ENCODE measurements at places on chromosomes 4 and X.
A peak's percentile ranks its signal among the peaks of the same experiment; 100 is the strongest.

DNA sequence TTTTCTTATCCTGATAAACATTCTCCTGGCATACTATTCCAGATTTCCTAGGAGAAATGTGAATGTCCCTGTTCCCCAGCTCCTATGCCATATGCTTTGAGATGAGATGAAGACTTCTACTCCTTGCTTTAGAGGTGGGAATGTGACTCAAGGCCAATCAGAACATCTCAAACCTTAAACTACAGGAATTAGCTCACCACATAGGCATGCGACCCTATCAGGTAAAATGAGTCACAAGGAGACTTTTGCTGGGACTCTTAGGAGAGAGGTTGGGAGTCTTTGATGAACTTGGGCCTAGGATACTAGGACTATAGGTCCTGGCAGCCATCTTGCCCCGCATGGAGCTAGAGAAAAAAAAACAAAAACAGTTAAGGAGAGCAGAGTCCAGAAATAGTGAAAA is 5.8 kb upstream of the USO1 start:
- DNase-seq = no peak

DNA sequence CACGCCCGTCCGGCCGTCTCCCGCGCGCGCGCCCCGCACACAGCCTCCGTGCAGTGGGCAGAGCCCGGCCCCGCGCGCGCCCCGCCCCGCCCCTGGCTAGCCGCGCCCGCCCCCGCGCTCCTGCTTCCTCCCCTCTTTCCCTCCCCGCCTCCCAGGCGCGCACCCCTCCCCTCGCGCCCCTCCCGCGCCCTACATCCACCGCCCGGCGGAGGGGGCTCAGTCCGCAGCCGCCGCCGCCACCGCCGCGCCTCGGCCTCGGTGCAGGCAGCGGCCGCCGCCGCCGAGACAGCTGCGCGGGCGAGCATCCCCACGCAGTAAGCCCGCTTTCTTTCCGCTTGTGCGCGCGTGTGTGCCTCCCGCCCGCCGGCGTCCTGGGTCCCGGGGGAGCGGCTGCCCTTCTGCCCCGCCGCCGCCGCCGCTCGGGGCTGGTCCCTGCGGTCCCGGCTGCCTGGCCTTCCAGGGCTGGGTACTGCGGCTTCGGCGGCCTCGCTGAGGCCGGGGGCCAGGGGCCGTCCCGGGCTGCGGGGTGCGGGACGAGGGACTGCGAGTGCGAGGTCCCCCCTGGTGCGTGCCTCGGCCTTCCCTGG is at the start of gene FHL1:
Gene FHL1 (plus strand): TSS at position 219 of the 587 bp plus-strand sequence.
- DNase-seq = no peak

- peak; percentile 42 for DNase-seq
These were observed 238.4 kb downstream of the SNCA start for GRCh38 chr4:89598602-89599001.

DNA sequence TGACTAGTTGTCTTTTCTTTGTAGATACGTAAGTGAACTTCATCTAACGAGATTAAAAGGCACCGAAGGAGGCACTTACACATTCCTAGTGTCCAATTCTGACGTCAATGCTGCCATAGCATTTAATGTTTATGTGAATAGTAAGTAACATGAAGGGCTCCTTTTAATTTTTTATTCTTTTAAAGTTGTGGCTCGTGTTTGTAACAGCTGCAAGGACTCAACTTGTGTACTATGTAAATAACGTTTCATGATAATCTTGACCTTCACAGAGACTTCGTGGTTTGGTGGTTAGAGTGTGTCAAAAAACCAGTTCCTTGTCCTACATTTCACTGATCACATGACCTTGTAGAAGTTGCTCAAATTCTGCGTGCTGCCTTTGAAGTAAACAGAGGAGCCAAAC is 51.6 kb downstream of the KIT start:
- no peak for DNase-seq

GRCh38 chr4:87807402-87807801 is 8.0 kb downstream of the IBSP start:
- DNase-seq = no peak

DNA sequence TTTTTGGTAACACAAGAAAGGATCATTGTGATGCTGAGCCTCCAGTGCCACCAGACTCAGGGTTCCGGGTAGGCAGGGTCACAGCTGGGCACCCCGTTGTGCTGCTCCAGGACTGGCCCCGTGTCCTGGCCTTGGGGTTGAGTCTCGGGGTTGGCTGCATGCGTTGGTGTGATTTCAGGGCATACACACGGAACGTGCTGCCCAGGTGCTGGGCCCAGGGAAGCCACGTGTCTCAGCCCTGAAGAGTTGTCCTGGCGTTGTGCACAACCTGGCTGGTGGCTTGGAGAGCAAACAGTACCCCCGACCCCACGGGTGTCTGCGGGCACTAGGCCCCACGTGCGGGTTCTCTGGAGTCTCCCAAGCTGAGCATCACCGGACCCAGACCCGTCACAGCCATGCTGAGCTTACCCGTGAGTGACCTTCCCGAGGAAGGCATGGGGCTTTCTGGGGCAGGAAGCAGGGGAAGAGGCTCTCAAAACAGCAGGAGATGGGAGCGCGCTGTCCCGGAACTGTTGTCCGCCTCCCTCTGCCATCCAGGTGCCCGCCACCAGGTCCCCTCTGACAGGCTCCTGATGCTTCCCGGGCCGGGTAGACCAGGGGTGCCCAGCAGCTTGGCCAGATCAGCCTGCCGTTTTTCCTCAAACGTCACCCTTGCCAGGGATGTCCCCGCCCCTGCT is 66.1 kb upstream of the ENPP6 start:
- DNase-seq = no peak

GRCh38 chr4:151248519-151248918 is 28.4 kb upstream of the PRSS48 start:
- DNase-seq = no peak

DNA sequence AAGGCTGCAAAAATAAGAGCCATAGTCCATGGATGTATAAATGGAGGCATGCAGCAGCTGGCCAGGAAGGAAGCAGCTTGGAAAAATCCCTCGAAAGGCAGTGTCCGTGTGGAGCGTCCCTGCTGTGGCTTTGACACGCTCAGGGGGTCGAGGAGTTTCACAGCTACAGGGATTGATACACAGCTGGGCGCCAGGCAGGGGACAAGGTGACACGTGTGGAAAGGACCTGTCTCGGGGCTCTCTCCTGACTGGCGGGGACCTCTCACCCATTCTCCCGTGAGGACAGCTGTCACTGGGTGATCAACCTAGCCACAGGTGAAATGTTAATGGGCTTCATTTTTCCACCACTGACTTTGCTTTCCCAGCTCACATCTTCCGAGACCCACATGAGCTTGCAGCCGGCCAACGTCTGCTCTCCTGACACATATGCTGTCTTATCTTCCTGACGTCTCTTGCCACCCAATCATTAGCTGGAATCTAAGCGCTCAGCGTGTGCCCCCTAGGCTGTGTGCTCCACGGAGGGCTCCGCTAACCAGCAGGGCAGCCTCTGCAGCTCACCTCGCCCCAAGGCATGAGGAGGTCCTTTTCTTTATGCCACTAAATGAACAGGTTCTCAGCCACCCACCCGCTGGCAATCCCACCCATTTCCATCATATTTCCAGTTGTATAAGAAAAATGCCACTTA is 89.4 kb upstream of the AFAP1 start:
- no peak for DNase-seq

GRCh38 chr4:100062921-100063320 is 112.8 kb upstream of the H2AZ1 start:
- DNase-seq = no peak

Data from NCI-H2029 treated with DMSO at 0.1 percent for 48 hours (cell line).